ENCODE measurements at places on chromosomes 1 and 21. TPM values are rescaled to one million over a fixed set of nuclear protein-coding genes. Genes with fewer than 3 reads are reported as not detected.

DNA sequence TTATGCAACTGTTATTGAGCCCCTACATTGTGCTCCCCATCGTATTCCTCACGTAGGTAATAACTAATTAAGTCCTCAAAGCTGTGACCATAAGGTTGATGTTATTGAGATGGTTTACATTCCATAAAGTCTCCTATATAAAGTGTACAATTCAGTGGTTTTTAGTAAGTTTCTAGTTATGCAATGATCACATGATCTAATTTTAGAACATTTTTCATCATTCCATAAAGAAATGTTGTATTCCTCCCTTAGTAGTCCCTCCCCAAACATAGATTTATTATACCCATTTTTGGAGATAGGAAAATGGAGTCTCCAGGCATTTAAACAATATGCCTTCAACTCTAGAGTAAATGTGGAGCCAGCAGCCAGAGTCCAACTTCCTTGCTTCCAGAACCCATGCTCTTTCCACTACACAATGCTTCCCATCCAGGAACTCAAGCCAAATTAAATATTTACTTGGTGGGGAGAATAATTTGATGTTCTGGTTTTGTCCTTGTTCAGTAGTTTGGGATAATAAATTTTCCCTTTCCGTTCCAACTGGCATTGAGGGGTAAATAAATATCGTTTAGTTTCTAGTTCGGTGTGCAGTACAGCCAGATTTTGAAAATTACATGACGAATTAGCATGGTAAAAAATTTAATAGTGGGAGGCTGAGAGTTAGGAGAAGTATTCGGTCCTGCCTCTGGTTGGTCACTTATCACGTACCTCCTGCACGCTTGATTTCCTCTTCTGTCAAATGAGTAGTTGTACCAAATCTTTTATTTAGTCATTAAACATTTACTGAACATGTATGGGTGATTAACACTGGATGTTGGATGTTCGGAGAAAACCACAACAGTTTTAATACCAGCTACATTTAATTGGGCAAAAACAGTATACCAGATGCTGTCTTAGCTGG lies 66.3 kb downstream of the CACHD1 start:
- no peak for DNase-seq

Gene ADGRL4
- not detected for total RNA-seq

DNA sequence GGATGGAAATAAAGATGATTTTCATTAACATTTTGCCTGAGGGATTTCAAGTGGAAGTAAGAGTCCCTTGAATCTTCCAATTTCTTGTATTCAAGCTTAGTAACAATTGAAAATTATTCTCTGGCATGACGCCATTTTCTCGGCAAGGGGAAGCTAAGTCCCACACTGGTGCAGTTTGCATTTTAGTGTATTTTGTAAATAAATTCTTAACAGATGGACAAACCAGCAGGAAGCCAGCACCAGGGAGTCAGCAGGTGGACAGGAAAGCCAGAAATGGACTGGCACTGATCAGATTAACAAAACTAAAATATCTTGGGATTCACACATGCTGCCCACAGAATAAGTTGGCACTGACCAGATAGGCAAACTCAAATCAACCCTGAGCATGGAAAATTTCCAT lies 311.3 kb downstream of the LRRIQ3 start:
- no peak for DNase-seq

- DNase-seq = no peak
These were observed 3.7 kb downstream of the ENTREP3 start for GRCh38 chr1:155251566-155251965.

Gene CCDC190
- not detected for total RNA-seq

DNA sequence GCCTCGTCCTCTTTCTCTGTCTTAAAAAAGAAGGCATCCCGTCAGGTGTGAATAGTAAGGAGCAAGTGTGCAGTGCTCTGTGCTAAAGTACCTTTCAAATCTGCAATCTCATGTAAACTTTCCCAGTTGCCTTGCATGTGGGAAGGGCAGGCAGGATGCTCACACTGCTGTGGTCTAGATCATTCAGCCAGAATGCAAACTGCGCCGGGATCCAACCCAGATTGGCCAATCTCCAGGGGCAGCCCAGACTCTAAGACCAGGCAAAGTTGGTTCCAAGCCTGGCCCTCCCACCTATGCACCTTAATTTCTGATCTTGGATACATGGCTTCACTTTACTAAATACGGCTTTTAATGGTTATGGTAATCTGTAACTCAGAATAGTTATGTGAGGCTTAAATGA lies 3.2 kb upstream of the MAP1LC3C start:
- no peak for DNase-seq

Gene CD160
- not detected for total RNA-seq

GRCh38 chr1:211643324-211644212 lies 31.9 kb downstream of the NEK2 start:
- no peak for DNase-seq

GRCh38 chr1:14413819-14414490 lies 184.5 kb upstream of the KAZN start:
- no peak for DNase-seq

Gene RYR2
- total RNA-seq = not detected

Gene HHIPL2
- total RNA-seq = 1.5 TPM

Gene MYOCOS
- total RNA-seq = 0.27 TPM

DNA sequence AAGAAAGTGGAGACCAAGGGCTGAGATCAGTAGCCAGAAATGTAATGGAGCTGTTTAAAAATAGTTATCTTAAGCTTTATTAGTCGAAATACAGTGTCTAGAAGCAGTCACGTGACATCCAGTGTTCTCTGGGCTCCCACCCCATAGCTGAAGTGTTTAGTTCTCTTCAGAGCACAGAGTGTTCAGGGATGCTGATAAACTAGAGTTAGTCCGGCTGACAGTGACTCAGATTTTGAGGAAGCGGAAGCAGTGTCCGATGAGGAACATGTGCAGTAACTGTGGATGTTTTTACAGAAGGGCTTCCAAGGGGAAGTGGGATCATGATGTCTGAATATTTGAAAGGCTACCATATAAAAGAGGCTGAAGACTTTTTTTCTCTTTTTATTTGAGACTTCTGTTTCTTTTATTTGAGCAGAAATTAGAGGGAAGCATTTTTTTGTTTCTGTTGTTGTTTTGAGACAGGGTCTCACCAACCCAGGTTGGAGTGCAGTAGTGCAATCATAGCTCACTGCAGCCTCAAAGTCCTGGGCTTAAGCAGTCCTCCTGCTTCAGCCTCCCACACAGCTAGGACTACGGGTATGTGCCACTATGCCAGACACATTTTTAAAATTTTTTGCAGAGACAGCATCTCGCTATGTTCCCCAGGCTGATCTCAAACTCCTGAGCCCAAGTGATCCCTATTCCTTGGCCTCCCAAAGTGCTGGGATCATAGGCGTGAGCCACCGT lies 124.2 kb downstream of the GALNT2 start:
- no peak for DNase-seq

- no peak for DNase-seq
These were observed 103.0 kb upstream of the VAV3 start for GRCh38 chr1:108067884-108068540.

DNA sequence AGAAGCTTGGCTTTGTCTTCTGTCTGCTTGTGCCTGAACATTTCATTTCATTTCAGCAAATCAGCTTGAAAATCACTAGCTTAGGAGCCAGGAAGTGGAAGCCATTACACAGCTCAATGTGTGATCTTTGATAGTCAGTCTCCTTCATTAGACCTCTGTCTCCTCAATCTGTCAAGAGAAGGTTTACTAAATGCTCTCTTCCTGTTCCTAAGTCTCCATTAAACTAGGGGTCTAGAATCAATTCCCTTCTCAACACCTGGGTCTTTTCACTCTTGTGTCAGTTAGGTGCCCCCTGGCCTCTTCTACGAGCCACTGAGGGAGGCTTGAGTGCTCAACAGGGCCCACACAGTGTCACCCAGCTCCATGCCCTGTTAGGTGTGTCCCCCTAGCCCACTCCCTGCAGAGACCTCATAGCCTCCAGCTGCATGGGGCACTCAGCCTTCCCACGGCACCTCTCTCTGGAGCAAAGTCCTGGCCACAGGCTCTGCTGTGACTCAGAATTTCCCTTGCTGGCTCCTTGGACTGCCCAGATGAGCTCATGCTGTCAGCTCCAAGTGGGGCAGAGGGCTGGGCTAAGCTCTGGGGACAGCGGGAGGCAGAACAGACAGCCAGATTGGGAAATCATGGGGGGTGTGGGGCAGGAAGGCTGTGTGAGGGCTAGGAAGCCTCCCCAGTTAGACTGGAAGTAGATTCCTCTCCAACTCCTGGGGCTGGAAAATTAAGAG lies 115.7 kb upstream of the IPO9 start:
- no peak for DNase-seq

Gene OR2T35
- 1.6 TPM for total RNA-seq

DNA sequence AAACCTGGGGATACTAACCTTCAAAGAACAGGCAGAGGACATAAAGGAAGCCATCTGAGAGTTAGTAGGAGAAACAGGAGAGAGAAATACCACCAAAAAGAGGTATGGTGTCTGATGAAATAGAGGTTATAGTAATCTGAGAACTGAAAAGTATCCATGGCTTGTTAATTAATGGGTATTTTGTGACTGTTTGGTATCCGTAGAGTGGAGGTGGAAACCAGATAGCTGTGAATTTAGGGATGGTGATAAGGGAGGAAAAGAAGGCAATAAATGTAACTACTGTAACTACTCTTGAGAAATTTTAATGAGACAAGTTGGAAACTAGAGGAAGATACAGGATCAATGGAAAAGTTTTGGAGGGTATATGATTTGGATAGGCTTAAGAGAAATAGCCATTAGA lies 27.5 kb downstream of the PRKAA2 start:
- no peak for DNase-seq

- DNase-seq = no peak
These were observed 105.3 kb upstream of the SERBP1 start for GRCh38 chr1:67535474-67535873.

Gene CLDN14
- 0.64 TPM for total RNA-seq

- DNase-seq = peak; percentile 4
These were observed 9.4 kb downstream of the COL6A1 start for GRCh38 chr21:45990741-45991605.

DNA sequence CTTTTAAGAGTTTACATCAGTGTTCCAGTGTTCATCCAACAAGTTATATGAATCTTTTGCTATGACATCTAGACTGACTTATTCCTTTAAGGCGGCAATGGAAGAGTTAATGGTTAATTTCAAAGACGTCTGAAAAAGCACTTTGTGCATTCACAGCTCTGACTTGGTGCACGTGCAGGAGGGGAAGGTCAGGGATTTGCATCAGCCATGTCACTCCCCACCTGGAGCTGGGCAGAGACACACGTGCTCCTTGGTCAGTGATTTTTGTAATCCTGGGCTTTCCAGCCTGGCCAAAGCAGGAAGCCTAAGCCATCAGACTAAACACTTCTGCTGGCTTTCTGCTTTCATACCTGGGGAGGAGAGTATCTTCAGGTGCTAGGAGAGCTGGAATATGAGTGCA lies 96.3 kb downstream of the ST3GAL3 start:
- no peak for DNase-seq

Gene GJA4
- not detected for total RNA-seq

DNA sequence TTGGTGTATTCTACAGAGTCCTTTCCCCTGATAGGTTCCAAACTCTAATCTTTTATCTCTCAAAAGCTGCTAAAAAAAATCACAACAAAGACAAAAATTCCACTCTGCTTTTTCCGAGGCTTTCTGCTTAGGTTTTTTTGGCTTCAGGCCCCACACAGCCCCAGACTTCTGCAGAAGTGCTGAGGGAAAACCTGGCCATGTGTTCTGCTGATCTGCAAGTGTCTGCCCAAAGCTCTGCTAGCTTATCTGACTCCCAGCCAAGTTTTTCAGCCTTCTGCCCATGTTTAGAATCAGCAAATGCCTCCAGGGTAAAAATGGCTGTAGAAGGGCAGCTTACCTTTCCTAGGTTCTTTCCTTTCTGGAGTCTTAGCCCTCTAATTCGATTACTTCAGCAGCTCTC lies 28.4 kb downstream of the DISP3 start:
- no peak for DNase-seq

Gene KRTAP26-1
- total RNA-seq = not detected

Gene INSRR
- not detected for total RNA-seq

GRCh38 chr1:87473203-87473661 lies 144.6 kb downstream of the LMO4 start:
- no peak for DNase-seq

- DNase-seq = no peak
These were observed 9.3 kb upstream of the RSRP1 start for GRCh38 chr1:25256578-25256965.

Gene KDF1
- total RNA-seq = 0.59 TPM

DNA sequence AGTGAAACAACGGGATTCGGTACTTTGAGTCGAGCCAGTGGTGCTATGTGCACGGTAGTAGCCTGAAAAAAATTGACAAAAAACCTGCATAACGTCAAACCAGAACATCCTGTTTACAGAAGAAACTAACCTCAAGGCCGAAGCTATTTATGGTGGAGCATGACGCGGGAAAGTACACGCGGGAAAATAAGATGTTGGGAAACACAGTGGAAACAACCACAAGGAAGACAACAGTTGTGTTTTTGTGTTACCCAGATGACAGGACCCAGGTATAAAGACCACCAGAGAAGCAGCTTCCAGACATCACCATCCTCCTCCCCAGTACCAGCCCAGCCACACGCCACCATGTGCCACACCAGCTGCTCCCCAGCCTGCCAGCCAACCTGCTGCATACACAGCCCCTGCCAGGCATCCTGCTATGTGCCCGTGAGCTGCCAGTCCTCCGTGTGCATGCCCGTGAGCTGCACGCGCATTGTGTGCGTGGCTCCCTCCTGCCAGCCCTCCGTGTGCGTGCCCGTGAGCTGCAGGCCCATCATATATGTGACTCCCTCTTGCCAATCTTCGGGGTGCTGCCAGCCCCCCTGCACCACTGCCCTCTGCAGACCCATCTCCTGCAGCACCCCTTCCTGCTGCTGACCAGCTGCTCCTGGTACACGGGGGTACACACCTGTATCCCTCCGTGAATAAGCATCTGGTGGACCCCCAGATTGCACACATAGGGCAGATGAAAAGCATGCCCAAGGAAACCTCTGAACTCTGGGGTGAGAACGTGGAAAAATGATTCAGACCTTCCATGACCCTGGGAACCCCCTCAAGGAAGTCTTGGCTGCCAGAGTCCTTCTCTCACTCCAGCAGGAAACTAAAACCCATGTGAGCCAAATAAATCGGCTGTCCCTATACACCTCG lies at the start of gene KRTAP12-3:
Gene KRTAP12-3 (plus strand): TSS at position 298 of the 906 bp plus-strand sequence. CDS start 48 bp downstream, at position 346.
- no peak for DNase-seq

Gene DMRTA2
- not detected for total RNA-seq

Gene TOMM40L
- 12.4 TPM for total RNA-seq

DNA sequence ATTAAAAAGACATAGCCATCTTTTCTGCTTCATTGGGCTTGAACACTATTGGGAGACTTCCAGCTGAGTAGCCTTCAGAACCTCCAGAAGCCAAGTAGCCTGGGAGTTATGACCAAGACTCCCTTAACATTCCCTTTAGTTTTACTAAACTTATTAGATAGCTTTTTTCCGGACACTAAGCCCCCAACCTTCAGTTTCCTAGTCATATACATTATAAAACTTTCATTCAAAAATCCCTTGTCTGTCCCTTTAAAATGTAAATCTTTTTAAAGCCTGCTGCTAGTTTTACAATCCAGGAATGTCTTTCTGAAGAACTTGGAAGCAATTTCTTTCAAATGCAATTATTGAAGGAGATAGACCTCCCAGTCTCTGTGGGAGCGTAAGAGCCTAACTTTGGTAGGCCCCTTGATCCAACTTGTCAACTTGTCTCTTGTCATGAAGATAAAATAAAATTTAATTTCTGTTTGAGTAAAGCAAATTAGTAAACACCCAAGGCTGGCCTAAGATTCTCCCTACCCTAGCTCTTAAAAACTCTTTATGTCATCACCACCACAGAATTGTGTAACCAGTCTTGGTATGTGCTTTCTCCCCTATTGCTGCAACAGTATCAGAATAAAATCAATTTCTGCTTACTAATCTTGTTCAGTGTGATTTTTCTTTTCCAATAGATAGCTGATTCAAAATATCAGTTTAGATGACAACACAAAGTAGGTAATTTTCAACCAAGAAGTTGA lies 796.2 kb downstream of the PLA2G4A start:
- no peak for DNase-seq

All from activated B cell treated with CpG ODN at 0.5 μM for 24 hours (primary cell).